ENCODE measurements at places on chromosomes 3 and 15.

- no peak for DNase-seq
These were observed 69.1 kb downstream of the FGF7 start for GRCh38 chr15:49492151-49492550.

DNA sequence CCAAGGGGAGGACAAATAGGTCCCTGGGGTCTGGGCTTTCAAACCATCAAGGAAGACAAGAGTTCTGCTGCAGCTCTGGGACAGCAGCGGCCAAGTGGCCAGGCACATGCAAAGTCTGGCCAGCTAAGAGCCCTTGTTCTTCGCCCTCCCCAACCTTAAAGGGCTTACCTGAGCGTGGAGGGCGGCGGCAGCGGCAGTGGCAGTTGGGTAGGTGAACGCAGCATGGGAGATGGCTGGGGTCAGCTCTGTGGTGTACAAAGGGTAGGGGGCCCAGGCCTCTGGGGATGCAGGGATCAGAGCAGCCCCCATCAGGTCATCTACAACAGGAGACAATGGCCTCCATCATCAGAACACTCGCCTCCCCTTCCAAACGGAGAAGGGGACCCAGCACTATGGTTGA is 27.1 kb downstream of the RBPMS2 start:
- no peak for DNase-seq

- DNase-seq, result no peak
These were observed 224.3 kb upstream of the RASGRP1 start for GRCh38 chr15:38788918-38789317.

DNA sequence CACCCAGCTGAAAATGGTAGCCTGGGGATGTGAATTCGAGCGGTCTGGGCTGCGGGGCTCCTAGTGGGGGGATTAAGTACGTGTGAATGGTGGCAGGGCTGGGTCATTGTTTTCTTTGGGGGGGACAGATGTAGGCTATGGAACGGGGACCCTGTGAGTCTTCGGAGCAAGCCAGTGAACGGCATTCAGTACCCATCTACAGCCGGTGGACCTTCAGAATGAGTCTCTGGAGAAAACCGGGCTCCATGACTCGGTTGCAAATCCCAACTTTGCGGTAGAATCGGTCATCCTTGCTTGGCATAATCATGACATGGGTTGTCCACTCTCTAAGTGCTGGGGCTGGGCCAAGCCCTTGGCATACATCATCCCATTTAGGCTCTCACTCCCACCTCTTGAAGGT is 7.2 kb upstream of the EOMES start:
- no peak for DNase-seq

DNA sequence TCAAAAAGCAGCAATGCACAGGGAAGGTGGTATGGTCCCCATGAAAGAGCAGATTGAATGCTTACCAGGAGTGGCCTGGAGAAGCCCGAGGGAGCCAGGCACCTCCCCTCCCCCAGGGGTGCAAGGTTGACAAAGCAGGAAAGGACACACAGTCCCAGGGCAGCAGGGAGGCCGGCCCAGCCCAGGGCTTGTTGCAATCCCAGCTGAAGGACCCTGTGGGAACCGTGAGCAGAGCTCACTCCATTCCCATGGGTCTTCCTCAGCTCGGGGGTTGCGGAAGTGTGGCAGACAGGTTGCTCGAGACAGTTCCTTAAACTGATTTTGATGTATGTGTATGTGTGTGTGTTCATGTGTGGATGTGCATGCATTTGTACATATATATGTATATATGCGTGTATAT is 15.8 kb downstream of the UROC1 start:
- no peak for DNase-seq

DNA sequence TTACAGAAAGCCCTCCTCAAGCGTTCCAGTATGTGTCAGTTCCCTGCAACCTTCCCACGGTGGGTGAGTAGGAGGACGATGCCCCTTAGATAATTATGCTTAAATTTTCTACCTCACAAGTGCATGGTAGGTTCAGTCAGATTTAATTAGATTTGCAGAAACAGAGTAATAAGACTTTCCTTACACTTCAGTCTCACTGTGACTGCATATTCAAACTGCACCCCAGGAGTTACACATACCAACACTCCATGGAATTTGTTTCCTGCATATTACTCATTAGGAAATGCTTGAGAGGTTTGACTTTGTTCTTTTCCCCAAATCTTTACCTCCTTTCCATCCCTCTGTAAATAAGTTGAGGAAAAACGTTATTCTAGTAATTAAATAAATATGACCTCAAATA is 108.8 kb downstream of the ARRDC4 start:
- DNase-seq, result no peak

DNA sequence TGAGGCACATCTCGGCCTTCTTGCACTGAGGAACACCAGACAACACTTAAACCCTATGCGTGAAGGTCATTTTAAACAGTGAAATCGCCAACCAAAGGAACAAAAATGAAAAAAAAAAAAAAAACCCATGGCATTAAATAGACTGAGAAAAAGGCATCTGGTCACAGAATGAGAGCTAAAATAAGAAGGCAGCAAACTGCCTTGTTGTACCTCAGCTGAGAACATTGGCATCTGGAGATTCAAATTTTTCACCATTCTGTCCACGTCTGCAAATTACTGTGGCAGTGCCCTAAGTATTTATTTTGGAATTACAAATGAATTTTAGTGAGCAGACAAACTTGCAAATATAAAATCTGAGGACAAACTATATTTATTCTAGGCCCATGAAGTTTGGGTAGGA is 82.6 kb upstream of the POU1F1 start:
- DNase-seq, result no peak

GRCh38 chr15:39543651-39544050 is 37.2 kb upstream of the THBS1 start:
- DNase-seq, result peak; percentile 0

DNA sequence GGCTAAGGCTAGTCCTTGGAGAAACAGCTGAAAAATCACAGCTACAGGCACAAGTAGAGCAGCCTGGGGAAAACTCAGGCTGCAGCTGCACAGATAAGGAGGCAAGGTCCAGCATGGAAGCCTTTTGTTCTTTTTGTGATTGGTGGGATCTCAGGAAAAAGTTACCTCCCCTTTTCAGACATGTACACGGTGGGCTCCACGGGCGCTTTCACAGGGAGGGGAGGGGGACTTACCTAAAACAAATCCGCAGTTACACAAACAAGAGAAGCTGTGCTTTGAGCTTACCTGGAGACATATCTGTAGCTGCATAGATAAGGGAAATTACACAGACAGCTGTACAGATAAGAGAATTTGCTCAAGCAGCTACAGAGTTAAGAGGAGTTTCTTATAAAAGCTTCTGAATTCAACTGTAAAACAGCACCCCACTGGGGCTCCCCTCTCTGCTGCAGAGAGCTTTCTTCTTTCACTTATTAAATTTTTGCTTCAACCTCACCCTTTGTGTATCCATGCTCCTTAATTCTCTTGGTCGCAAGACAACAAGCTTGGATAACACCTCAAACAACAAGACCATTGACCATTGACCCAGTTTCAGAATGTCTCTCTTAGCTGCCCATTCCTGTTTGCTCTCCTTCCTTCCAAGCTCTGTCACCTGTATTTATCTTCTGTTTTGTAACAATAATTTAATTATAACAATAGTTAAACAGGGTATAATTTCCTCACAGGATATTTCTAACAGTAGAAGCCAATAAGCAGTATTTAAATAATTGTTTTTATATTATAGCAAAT is 10.9 kb upstream of the CD200 start:
- DNase-seq, result no peak

GRCh38 chr15:78460737-78461136 is 22.7 kb downstream of the IREB2 start:
- DNase-seq, result no peak

- DNase-seq, result no peak
These were observed 89.8 kb upstream of the SLC2A2 start for GRCh38 chr3:171116365-171116764.

DNA sequence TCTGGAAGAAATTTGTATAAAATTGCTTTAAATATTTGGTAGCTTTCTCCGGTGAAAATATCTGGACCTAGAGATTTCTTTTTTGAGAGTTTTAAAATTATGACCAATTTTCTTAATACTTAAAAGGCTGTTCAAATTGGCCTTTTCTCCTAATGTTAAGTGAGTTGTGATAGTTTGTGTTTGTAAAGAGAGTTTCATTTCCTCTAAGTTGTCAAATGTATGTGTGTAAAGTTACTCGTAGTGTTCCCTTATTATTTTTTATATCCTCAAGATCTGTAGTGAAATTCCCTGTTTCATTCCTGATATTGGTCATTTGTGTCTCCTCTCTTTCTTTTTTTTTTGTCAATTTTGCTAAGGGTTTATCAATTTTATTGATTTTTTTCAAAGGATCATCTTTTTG is 92.6 kb upstream of the CTNNB1 start:
- no peak for DNase-seq

GRCh38 chr3:151620071-151620470 is 113.7 kb upstream of the AADACL2 start:
- DNase-seq, result peak; percentile 23

DNA sequence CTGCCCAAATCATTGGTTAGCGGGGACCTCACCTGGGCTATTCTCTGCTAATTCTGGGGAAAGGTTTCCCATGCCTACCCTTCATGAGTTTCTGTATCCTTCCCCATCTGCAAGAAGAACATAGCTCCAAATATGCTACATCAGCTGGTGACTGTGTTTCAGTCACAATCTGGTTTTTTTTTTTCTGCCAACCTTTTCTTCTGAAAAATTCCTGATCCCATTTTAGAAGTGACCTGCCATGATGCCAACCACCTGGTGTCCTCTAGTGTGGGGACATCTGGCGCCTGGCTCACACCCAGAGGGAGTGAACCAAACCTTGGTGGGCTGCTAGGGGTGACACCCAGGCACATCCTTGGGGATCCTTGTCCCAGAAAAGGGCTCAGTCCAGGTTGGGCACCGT is 76.1 kb downstream of the CHRD start:
- DNase-seq, result no peak

GRCh38 chr15:64532521-64533315 is 72.3 kb downstream of the ZNF609 start:
- peak; percentile 70 for DNase-seq

GRCh38 chr3:187799942-187800641 is 54.8 kb upstream of the BCL6 start:
- no peak for DNase-seq

- DNase-seq, result no peak
These were observed 887.4 kb upstream of the EPHA6 start for GRCh38 chr3:95926904-95927501.

- DNase-seq, result no peak
These were observed 18.6 kb upstream of the SENP7 start for GRCh38 chr3:101531473-101532086.

DNA sequence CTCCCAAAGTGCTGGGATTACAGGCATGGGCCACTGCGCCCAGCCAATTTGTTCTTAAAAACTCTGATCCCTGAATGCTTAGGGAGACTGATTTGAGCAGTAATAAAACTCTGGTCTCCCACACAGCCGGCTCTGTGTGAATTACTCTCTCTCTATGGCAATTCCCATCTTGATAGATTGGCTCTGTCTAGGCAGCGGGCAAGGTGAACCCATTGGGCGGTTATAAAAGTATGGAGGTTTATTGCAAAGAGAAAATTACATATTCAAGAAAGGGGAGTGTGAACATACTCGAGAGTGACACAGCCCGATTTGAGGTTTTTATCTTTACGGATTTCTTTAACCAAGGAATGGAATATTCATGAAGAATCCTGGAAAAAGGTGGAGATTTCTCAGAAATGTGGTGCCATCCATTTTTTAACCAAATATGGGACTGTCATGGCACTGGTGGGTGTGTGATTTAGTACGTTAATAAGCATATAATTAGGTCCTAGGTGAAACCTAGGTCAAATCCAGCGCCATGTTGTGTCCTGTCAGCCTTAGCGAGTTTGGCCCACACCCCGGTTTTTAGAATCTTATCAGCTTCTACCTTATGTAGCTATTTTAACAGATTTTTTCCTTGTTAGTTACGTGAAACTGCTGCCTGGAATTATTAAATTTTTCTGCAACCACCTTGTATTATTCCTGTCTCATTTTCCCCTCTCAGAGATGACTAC is 7.2 kb upstream of the GMPS start:
- DNase-seq, result no peak

- DNase-seq, result no peak
These were observed at the start of gene GLDN for GRCh38 chr15:51341366-51342226. TSS of gene GLDN (plus strand) at chr15:51341655. CDS start at chr15:51341685, 30 bp downstream.

GRCh38 chr3:183548262-183548769 is 7.2 kb downstream of the KLHL6 start:
- DNase-seq, result no peak

DNA sequence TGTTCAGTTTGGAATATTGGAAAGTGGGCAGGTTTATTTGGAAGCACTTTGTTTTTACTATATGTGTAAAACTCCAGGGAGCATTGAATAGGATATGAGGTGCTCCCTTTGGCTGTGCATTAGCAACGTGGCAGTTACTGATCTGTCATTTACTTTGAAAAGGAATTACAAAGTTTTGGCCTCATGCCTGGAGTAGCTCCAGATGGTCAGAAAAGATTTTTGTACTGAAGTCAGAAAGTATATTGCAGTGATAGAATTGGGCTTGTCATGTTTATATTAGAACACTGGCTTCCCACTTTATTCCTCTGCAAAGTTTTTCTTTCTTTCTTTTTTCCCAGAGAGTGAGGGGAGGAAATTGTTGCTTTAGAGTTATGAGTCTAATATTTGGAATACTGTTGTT is 26.1 kb downstream of the FNDC3B start:
- DNase-seq, result no peak

GRCh38 chr15:76333720-76334437 is 2.7 kb upstream of the ISL2 start:
- DNase-seq, result peak; percentile 59

GRCh38 chr3:127438951-127439350 is 151.1 kb upstream of the PRR20G start:
- no peak for DNase-seq

DNA sequence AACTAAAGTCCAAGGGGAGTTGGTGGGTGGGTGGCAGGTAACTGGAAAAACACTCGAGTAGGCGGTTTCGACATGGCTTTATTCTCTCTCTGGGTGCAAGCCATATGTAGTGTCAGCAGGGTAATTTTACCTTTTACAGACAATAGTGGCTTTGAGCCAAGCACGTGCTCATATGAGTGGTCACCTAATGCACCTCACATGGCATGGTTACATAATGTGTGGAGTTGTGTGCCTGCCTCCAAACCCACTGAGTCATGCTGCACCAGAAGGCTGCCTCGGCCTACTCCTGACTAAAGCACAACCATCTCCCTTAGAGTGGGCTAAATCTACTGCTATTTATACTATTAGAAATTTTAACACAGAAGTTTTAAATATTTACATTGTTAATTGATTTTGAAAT is 16.5 kb downstream of the CCRL2 start:
- no peak for DNase-seq

- DNase-seq, result no peak
These were observed 175.1 kb upstream of the TSC22D2 start for GRCh38 chr3:150232992-150233451.

DNA sequence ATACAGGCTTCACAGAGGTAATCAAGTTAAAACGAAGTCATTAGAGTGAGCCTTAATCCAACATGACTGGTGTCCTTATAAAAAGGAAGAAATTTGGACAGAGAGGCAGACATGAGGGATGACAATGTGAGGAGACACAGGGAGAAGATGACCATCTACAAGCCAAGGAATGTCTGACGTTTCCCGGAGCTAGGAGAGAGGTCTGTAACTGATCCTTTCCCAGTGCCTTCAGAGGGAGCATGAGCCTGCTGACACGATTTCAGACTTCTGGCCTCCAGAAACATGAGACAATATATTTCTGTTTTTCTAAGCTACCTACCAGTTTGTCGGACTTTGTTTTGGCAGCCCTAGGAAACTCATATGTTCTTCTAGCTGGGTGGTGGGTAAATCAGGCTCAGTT is 15.1 kb downstream of the TM4SF1 start:
- no peak for DNase-seq

GRCh38 chr3:149058602-149059001 is 27.7 kb downstream of the HLTF start:
- DNase-seq, result no peak

GRCh38 chr15:63035253-63035652 is 7.3 kb upstream of the TPM1 start:
- no peak for DNase-seq

Data from KBM-7 (cell line).